ENCODE measurements at places on chromosomes 4 and X.

- no peak for DNase-seq
Measured at GRCh38 chrX:123673813-123674212, 59.0 kb downstream of the THOC2 start.

DNA sequence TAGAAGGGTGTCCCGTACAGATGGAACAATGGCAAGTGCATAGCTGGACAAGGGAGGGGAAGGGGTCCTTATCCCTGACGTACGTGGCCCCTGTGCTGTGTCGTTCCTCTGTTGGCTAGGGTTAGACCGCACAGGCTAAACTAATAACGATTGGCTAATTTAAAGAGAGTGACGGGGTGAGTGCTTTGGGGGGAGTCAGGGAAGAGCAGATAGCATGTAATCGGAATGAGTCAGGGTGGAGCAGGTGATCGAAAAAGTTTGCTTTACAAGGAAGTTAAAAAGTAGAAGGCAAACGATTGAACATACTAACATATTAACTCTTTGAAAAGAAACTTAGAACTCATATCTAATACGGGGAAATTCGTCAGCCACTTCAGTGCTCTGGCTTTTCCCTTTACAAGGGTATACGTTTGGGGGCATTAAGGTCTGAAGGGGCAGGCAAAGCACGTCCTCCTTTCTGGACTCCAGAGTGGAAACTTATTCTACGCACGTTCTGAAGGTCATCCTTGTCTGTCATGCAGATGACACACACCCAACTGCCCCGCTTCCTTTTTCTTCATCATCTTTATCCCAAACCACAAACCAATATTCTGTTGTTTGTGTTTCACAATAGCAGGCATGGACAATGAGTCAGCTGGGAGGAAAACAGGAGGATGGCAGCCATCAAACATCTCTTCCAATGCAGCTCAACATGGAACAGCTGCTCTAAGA is 10.2 kb upstream of the CRLF2 start:
- DNase-seq = no peak

DNA sequence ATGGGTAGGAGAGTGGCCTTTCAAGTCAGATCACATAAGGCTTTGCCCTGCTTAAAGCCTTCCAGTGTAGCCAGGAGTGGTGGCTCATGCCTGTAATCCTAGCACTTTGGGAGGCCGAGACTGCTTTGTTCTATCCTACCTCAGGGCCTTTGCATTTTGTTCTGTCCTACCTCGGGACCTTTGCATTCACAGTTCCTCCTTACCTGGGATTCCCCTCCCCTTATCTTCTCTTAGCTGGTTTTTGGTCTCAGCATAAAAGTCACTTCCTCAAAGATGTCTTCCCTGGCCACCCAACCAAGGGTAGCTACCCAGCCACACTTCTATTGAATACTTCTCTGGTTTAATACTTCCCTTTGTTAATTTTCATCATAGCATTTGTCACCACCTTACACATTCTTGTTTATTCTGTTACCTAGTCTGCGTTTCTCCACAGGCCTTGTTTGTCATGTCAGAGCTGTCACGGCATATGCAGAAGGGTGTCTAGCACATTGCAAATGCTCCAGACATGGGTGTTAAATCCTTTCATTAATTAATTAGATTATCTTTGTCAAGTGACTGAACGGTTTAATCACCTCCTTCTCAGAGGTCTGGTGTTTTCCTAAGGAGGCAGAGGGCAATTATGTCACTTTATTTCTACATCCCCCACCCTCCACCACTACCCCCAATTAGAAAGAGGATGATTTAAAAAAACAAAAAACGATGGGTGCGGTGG is 11.3 kb upstream of the SETD7 start:
- no peak for DNase-seq

GRCh38 chr4:69362351-69362750 is 82.1 kb downstream of the UGT2B28 start:
- DNase-seq = no peak

- no peak for DNase-seq
Measured at GRCh38 chr4:153318696-153319320, 25.7 kb upstream of the MND1 start.

GRCh38 chr4:121806411-121806810 is 5.3 kb downstream of the EXOSC9 start:
- no peak for DNase-seq

DNA sequence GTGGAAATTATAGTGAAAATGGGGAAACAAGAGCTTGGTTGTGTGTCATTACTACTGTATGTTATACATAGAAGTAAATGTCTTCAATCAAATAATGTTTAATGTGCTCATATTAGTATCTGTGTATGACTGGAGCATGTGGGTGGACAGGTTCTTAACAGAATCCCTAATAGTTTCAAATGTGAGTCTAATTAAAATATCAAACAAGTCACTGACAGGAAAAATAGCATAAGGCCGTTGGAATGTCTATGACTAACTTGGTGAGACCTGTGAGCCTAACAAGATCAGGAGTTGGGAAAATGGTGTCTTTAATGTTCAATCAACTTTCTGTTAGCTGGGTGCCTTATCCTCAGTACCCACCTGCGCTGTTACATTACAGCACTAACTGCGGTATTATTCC is 6.2 kb upstream of the CXCL3 start:
- DNase-seq = no peak

DNA sequence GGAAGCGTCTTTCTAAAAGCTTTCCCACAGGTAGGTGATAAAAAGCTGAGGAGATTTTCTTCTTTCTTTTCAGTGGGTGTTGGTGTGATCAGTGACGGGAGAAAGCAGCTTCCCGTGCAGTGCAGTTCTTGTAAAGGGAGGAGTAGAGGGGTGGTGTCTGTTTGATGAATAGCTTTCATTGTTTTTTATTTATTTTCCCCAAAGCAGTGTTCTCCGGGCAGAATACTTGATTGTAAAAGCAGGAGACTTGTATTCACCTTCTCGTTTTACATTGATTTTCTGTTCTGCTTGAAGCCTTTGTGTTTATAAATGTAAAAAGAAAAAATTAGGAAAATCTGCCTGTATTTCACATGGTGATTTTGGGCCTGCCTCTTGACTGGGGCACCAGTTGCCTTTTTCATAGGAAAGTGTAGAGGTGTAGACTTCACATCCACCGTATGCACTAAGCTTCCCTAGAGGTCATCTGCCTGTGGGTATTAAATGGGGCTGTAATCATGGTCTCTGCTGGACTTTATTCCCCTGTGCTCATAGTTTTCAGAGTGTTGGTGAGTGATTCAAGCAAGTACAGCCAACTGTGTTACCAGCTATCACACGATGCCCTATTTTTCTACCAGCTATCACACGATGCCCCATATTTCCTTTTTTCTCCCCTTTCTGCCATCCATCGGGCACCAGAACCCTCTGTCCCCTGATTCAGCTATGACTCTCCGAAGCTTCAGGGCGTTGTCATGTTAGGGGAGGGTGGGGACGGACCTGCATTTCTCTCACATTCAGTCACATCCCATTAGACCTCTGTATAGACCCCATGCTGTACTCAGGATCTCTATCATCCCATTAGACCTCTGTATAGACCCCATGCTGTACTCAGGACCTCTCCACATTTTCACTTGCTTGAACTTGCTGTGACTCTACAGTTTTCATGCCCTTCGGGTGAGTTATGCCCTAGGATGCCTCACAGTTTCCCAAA is 526.5 kb downstream of the TRIML1 start:
- no peak for DNase-seq

- no peak for DNase-seq
Measured at GRCh38 chr4:40749717-40750460, at the start of gene NSUN7. Gene NSUN7 (plus strand): TSS chr4:40749955. CDS start chr4:40750694, 739 bp downstream.

DNA sequence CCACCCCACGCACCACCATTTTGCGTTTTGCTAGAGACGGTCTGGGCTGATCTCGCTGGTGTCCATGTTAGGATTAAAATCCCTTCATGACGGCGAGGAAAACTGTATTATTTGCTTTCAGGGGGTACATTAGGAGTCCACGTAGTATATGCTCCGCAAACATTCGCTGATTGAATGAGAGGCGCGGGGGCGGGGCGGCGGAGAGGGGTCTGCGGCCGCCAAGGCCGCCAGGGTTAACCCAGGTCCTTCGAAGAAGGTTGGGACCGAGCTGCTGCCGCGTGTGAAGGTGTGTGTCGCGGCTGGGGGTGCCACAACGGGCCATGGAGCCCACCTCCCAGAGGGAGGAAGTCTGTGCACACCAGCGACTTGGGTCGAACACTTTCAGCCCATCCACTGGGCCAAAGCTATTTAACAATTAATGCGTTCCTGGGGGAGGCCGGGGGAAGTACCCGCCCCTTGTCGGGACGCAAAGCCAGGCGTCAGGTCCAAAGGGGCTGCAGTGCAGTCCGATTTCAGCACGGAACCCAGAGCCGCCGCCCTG is 6.4 kb upstream of the PITX2 start:
- no peak for DNase-seq

- DNase-seq = no peak
Measured at GRCh38 chrX:112190646-112191045, 108.1 kb upstream of the TRPC5 start.

GRCh38 chr4:170875868-170876267 is 786.1 kb upstream of the AADAT start:
- DNase-seq = no peak

DNA sequence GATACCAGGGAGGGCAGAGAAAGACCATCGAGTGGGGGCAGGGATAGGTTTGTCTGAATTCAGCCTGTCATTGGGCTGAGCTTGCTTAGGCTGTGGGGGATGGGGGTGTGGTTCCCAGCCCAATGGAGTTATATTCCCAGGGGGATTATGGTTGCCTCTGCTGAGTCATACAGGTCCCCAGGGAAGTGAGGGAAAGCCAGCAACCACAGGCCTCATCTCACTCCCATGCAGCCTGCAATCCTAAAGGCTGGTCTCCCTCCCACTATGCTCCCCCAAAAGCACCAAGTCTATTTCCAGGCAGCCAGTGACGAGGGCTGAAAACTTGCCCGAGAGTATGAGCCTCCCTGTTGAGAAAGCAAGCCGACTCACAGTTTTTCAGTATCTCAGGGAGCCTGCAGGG is 39.3 kb downstream of the AFM start:
- DNase-seq = no peak

DNA sequence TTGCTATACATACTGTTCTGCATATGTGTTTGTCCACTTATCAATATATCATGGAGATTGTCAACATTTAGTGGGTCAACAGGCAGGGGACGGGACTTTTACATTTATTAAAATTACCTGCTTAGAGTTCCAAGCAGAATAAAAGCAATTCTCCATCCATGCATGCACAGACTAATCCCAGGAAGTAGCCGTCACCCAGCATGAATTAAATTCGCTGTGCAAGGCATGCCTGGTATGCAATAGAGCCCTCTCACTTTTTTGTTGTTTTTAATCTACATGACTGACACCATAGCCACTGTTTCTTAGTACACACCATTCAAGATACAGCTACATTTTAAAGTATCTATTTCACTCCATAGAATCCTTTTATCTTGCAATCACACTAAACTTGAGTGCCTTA is 108.9 kb downstream of the USP46 start:
- no peak for DNase-seq

GRCh38 chr4:91525621-91526020 is 778.1 kb upstream of the GRID2 start:
- no peak for DNase-seq

DNA sequence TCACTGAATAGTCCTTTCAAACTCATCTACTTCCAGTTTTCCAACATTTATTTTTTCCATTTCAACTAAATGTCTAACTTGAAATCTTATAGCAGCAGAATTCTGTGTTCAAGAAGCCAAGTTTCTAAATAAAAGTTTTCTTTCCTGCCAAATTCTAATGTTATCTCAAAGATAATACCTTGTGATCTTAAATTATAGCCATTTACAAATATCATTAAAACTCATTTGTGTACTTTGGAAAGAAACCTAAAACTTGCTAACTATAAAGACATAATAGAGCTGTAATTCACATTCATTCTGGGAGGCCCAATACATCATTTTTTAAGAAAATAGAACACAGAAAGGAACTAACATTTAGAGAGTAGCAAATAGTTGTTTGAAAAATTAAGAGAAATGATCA is 83.9 kb downstream of the MAD2L1 start:
- DNase-seq = no peak

GRCh38 chr4:19596342-19596741 is 655.4 kb upstream of the SLIT2 start:
- no peak for DNase-seq

- no peak for DNase-seq
Measured at GRCh38 chrX:149371986-149372385, 133.1 kb downstream of the IDS start.

DNA sequence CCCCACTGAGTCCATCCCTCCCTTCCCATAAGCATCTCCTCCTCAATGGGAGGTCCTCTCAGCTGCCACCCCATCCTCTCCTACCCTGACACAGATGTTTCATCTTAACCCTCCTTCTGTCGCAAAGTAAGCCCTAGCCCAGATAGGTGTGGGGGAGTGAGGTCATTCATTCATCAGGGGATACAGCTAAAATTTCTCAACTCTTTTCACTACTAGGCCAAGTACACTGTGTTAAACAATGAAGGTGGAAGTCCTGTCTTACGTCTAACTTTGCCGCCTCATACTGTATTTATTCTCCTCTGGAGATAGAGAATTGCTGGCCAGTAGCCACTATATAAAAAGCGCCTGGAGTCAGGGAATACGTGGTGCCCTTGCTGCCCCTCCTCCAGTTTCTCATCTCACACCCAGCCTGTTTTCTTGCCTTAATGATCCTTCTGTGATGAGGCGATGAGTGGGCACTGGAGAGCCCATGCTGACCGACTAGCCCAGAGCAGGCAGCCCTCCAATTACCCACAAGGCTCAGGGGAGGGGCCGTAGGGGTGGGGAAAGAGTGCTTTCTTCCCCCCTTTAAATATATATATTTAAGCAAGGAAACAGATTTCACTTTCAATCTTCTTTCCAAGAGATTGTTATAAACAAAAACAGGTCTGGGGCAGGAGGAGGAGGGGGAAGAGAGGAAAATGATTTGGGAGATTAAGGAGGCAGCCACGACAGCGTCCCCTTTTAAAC is 149.5 kb downstream of the PJA1 start:
- DNase-seq = no peak

DNA sequence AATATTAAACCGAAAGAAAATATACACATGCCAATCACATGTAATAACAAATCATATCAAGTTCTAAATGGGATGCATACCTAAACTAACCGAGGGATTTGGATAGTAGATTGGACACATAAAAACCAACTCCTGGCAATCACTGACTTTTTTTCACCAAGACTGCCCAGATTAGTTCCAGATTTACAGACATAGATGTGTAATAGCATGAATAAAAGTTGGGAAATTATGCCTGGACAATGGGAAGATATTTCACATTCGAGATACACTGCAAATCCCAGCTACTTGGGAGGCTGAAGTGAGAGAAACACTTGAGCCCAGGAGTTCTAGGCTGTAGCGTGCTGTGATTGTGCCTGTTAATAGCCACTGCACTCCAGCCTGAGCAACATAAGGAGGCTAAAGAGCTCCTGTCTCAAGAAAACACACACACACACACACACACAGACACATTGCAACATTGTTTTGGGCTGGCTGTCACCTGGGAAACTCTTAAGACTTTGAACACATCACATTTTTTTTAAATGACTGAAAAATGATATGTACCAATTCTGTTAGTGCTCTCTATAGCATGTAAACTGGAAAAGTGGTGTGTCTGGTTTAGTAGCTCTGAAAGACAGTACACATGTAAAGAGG is 5.7 kb downstream of the RAB40A start:
- no peak for DNase-seq

GRCh38 chr4:37615720-37616063 is 70.5 kb downstream of the RELL1 start:
- DNase-seq = no peak

- DNase-seq = no peak
Measured at GRCh38 chr4:123170843-123171242, 225.8 kb upstream of the SPRY1 start.

- no peak for DNase-seq
Measured at GRCh38 chr4:40118861-40119260, 62.2 kb downstream of the N4BP2 start.

- no peak for DNase-seq
Measured at GRCh38 chr4:53531585-53532224, 59.6 kb downstream of the LNX1 start.

Measured in AG04450 (cell line).